A549 treated with CpdA at 1 μM for 4 hours (cell line): ENCODE measurements at places on chromosomes 2 and 18. TPM values are rescaled to one million over a fixed set of nuclear protein-coding genes. Genes with fewer than 3 reads are reported as not detected.

Gene BBS5
- total RNA-seq, result 5.6 to 6.4 TPM (median 5.8 TPM) in 5 replicates

Gene KIDINS220
- 16.8 to 23.2 TPM (median 20.1 TPM) in 5 replicates for total RNA-seq

Gene TGFA
- 6.2 to 8.2 TPM (median 7.0 TPM) in 5 replicates for total RNA-seq

Gene SLC16A14
- total RNA-seq, result 0.83 to 1.5 TPM (median 1.2 TPM) in 5 replicates

Gene EHD3
- 8.2 to 10.4 TPM (median 9.1 TPM) in 5 replicates for total RNA-seq
